ENCODE measurements at places on chromosomes 3 and 15.

DNA sequence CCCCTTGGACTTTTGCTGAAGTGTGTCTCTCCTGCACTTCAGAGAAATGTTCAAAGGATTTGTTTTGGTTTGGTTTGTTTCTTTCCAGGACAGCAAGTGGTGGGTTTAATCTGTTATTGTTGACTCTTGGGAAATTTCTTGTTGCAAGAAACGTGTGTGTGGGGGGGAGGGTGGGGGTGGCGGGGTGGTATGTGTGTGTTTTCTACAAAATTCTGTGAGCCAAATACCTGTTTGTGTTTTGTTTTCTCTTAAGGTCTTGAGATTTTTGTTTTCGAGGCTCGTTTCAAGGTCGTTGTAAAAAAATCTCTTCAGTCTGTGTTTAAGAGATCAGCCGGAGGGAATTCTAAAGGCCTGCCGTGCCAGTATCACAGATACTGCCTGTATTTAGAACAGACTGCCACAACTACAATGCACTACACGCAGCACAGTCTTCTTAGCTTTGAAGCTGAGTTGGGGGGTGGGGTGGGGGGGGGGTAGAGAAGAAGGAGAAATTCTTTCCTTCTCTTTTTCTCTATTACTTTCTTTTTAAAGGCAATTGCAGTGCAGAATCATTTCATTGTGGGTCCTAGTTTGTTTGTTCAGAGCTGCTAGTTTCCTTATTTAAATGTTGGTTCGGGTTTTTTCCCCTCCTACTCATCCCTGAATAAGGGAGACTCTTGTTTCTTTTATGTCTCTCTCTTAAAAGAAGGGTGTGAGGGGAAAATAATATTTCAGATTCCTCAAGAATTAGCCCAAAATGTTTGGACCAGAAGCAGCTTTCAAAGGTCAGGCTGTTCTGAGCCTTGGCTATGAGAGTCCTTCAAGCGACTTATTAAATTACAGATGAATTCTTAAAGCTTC, 1.4 kb upstream of the BCL6 start:
- DNase-seq: peak; percentile 35

- DNase-seq: no peak
Measured at GRCh38 chr3:136251511-136251910, 1.4 kb downstream of the PCCB start.

DNA sequence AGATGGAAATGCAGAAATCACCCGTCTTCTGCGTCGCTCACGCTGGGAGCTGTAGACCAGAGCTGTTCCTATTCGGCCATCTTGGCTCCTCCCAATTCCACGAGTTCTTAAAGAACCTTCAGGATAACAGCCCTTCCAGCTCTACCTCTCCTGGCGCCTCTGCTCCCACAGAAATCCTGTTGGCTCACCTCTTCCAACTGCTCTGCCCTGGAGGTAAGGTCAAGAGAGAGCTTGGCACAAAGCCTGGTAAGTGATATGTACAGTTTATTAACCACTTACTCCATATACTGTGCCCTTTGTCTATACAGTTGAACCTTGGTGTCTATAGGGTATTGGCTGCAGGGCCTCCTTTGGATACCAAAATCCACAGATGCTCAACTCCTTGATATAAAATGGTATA, 17.8 kb upstream of the FGF12 start:
- no peak for DNase-seq

- peak; percentile 64 for DNase-seq
Measured at GRCh38 chr15:74835312-74835823, 7.6 kb downstream of the ULK3 start.

DNA sequence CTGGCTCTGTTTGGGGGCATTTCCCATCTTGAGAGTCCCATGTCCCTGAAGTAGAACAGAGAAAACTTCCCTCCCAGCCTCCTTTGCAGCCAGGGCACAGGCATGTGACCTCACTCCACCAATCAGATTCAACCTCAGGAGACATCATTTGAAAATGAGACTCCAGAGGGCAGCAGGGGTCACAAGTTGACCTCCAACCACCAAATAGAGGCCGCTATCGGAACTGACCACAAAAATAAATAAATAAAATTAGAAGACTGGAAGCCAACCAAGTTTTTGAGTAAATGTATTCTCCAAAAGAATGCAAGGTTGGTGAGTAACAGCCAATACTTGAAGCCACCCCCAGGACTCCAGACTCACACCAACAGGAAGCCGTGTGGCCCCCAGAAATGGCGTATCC, 106.5 kb downstream of the CHSY1 start:
- DNase-seq: no peak

- DNase-seq: peak; percentile 56
Measured at GRCh38 chr15:69976366-69976994, 121.2 kb downstream of the TLE3 start.

DNA sequence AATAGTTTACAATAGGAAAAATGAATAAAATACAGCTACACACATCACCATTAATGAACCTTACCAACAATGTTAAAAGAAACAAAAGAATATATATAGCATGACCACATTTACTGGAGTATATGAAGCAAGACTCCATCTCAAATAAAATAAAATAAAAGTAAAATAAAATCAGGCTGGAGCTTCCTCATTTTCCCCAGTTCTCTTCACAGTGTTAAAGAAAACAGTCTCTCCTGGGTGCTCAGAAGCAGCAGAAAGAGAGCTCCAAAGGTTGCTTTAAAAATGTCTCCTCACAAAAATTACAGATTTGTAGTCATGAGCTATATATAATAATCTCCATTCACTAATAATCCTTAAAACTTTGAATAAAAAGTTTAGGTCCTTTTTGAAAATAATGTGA, 48.8 kb downstream of the PIK3CB start:
- DNase-seq: no peak

DNA sequence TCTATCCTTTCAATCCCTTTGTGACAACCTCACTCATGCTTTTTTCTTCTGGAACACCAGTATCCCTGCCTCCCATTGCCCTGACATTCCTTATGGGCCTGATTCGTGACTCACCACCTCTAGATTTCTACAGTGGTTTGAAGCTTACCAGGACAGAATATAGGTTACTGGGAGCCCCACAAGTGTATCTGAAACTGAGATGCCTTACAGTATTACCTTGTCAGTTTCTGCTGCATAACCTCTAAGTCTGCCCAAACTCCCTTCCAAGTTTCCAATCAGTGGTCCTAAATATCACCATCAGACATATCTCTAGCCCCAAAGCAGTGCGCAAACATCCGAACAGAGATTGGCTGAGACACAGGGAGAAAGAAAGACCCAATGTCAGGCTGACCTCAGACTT, 5.6 kb downstream of the CPB1 start:
- no peak for DNase-seq

DNA sequence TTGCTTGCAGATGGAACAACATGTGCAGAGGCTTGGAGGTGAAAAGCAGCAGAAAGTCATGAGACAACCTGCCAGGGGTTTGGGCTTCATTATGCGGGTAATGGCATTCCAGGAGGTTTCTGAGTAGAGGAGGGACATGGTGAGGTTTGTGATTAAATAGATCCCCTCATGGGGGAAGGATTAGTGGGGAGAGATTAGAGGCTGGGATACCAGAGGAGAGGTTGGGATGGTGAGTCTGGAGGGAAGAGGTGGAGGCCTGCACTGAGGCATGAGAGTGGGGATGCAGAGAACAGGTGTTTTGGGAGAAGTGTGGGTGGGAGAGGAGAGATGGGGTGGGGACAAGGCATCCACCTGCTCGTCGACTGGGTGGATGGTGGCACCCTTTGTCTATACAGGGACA, 6.8 kb upstream of the IQSEC1 start:
- DNase-seq: no peak

DNA sequence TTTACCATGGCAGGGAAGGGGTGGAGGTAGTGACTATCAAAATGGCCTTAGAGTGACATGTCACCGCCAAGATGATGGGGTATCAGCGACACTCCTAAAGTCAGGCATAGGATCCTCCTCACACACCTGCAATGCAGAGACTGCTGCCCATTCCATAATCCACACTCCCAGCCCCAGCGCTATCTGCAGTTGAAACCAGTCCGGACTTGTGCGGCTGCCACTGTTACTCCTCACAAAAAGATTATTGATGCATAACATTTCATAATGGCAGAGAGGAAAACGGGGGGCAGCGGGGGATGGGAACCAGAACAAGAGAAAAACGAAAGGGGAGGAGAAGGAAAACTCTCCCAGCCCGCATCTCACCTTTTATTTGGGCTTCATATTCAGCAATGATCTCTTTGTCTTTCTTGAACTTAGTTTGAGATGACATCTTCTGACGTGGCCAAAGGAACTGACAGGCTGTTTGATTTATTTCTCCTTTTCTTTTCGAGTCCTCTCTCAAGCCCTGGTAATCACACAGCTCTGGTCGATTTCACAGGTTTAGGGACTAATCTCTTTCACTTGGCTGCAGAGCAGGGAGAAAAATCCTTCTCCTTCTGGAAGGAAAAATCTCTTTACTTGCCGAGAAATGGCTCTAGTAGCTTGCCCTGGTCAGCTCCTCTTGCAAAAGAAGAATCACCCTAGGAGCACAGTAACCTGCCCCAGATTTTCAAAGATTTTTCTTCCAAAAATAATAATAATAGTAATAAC, 749 bp downstream of the SRGAP3 start:
- no peak for DNase-seq

DNA sequence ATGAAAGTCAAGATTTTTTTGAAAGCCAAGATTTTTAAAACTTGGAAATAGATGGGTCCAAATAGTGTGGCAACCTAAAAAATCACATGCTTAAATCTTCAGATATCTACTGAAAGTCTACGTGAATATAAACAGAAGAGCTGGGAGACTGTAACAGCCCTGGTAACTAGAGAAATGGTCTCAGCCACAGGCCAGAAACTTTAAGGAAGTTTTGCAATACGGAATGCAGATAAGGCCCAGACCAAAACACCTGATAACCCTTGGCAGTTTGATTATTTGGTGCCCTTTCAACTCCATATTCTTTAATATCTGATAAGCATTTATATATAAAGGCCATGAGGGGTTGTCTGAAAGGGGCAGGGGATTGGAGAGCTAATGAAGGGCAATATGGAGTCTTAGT, 537.3 kb upstream of the TGFBR2 start:
- DNase-seq: no peak

- DNase-seq: no peak
Measured at GRCh38 chr3:157871838-157872460, 234.3 kb downstream of the SHOX2 start.

GRCh38 chr3:118863731-118864322, 170.8 kb downstream of the IGSF11 start:
- DNase-seq: no peak

GRCh38 chr3:195556390-195556789, 13.3 kb upstream of the PPP1R2 start:
- DNase-seq: peak; percentile 62

DNA sequence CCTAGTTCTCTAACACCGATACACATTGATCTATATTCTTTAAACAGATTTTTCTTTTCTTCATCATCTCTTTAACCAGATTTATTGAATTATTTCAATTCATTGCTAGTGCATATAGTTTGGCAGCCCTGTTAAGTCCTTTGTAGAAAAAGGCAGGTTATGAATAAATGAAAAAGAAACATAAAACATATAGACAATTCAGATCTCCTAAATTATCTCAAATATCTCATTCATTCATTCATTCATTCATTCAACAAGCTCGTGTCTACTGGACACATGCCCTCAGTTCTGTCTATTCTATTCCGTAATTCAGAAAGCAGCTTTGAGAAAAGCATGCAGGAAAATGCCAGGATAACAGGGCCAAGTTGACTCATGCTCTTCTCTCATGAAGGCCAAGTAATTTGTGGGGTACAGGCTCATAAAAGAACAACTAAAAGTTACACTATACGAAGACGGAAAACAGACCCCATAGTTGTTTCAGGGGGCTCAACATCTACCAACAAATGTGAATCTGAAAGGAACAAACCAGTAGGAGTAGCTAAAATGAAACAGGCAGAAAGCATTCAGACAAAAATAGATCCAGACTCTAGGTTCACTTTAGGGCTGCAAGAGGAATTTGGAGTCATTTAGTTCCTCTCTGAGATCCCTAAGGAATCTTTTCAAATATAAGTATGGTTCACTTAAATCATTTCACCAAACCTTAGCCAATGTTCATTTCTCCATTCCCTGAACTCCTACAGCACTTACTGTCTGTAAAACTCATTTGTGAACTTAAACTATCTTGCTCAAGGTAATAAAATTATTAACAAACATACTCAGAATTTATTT, 7.5 kb downstream of the ZNF148 start:
- no peak for DNase-seq

DNA sequence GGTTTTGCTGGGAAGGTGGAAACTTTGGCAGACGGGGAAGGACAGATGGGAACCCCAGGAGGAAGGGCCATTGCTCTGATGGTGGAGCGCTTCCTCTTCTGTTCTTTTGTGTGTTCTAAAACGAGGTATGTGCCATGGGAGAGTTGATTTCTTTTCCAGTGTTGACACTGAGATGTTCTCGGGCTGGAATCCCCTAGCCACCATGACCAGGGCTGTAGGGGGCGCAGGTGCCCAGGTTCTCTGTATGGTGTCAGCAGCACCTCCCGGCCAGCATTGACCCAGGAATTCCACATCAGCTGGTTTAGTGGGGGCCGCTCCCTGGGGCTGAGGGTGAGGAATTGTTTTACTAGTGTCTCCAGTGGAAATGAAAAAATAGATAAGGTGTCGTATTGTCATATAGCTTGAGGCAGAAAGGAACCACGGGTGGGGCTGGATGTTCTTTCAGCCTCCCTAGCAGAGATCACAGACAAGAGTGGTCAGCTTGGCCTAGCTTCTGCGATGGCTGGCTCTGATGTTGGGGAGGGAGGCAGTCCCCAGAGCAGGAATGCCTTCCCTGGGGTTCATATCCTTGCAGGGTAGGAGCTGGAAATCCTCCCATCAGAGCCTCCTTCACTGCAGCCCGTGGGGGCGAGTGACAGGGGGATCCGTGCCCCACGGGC, 34.2 kb upstream of the ACAD9 start:
- no peak for DNase-seq

DNA sequence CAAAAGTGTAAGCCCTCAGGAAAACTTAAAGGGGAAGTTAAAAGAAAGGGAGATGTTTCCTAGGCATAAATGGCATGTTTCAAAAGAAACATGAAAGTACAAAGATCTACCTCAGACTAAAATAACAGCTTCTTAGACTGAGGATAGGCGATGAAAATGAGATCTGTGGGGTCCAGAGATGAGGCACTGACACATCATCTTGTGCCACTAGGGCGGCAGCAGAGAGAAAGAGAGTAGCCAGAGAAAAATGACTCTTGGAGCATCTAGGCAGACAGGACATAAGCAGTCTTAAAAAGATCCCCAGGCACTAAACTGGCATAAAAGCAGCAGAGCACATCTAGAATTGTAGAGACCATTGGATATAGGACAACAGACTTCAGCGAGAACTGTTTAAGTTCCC, 42.5 kb upstream of the RFX7 start:
- DNase-seq: no peak

DNA sequence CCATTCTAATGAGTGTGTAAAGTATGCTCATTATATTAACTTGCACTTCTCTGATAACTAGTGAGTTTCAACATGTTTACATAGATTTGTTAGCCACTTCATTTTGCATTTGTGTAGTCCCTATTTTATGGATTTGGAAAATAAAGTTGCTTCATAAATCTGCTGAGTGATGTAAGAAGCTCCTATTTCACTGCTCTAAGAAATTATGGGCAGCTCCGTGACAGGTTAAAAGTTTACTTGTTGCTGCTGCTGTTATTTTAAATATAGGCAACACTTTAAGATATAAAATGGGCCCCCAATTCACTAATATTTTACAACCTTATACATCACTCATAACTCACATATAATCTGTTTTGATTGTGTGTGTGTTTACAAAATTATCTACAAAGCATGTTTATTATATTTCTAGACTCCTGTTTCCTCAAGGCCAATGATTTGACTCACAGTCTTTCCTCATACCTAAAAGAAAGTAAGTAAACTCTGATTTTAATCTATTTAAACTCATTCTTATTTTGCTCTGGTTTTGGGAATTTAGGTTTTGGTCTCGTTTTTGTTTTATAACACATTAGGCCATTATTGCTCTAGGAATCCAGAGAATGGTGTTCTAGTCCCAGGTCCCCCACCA, 51.7 kb upstream of the FILIP1L start:
- no peak for DNase-seq
